Activated CD8-positive, alpha-beta memory T cell treated with anti-CD3 and anti-CD28 coated beads for 1 hour (primary cell): ENCODE measurements at places on chromosomes 3 and 15.

DNA sequence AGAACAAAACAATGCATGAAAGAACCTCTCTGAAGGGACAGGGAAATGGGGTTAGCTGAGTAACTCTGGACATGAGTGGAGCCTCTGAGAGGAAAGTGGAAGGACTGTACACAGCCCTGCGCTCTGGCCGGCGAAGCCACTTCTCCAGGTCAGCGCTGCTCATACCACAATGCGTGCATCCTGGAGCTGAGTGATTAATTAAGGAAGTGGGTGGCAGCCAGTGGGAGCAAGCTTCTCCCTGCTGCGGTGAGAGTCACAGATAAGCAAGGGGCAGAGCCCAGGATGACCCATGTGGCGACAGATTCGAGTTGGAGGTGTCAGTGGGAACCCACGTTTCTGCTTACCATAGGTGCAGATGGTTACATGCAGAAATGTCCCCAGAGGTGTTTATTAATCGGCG lies 48.0 kb downstream of the KLF15 start:
- DNase-seq = no peak

- no peak for DNase-seq
Observed at GRCh38 chr15:87623832-87624231, 632.7 kb downstream of the NTRK3 start.

DNA sequence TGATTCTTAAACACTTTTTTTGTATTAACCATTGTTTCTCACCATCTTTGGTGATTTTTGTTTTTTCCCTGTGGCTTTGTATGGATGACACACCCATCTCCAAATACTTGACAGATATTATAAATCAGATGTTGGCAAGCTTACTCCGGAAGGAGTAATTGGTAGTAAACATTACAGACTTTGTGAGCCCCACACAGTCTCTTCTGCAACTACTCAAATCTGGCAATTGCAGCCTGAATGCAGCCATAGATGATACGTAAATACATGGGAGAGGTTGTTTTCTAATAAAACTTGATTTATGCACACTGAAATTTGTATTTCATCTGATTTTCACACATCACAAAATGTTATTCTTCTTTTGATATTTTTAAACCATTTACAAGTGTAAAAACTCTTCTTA lies 331.5 kb downstream of the ARPP21 start:
- no peak for DNase-seq

DNA sequence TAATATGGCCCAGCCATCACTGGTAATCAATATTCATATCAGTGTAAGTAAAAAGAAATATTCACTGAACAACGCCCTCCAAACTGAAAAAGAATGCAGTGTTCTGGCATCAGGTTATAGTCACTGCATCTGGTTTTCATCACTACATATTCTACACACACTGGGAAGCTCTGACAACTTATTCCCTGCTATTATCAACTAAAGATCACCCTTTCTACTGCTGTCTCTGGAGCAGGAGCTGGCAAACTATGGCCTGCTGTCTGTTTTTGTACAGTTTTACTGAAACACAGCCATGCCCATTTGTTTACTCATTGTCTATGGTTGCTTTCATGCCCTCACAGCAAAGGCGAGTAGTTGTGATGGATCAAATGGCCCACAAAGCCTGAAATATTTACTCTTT lies 35.3 kb downstream of the TUBGCP4 start:
- no peak for DNase-seq

DNA sequence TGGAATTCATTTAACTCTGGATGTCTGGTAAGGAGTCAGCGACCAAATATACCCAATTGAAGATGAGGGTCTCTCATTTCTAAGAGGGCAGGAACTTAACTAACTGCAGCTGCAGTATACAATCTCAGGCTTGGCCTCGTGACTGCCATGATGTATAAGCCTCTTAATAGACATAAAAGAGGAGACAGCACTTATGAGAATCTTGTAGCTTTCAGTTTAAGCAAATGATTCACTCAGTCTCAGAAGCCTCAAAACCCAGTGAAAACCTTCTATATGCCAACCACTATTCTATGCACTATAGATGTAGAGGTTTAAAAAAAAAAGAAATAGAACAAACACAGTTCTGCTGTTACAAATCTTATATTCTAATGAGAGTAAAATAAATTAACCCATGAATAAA lies 513.9 kb downstream of the TBL1XR1 start:
- no peak for DNase-seq

- DNase-seq = no peak
Observed at GRCh38 chr3:72520690-72521308, 327.4 kb downstream of the SHQ1 start.

- no peak for DNase-seq
Observed at GRCh38 chr3:140736863-140737460, 59.1 kb downstream of the TRIM42 start.

DNA sequence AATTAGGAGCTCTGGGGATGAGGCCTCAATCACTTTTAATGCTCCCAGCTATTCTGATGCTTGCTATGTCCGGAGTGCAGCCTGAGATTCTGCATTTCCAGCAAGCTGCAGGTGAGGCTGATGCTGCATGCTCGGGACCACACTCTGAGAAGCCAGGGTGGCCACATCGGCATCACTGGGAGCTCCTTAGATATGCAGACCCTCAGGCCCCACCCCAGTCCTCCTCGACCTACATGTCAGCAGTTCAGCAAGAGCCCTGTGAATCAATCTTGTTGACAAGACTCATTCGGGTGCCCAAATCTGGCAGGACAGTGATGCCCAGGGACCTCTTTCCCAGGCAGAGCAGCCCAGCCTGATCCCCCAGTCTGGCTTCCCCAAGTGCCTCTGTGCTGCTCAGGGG lies 44.1 kb upstream of the LCTL start:
- DNase-seq = no peak

- no peak for DNase-seq
Observed at GRCh38 chr3:139811331-139811730, 123.7 kb upstream of the CLSTN2 start.

- DNase-seq = no peak
Observed at GRCh38 chr3:15342246-15342645, 9.9 kb upstream of the SH3BP5 start.

DNA sequence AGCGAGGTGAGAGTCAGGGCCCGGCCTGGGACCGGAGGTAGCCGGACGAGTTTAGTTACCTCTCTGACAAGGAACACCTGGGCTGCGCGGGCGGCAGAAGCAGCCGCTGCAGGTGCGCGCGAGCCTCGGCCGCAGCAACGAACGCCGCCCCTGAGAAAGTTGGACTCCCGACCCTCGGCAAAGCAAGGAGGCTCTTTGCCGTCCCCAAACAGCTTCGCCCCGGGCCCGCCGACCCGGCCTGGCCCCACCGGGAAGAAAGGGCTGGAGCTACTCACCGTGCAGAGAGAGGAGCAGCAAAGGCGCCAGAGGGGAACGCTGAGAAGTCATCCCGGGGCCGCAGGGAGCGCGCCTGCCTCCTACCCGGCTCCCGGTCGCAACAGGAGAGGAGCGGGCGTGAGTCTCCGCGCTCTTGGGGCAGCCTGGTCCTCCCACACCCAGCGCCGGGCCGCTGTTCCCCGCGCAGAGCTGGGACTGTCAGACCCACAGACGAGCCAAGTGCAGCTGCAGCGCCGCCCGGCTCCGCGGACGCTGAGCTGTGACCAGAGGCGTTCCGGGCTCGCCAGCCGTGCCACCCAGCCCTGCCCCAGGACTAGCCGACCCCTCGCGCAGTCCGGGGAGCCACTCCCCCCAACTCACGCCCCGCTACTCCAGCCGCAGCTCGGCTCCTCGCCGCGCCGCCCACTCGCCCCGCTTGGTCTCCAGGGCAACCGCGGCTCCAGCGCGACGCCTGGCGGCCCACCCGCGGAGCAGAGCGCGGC lies at the start of gene IGSF11:
Gene IGSF11, minus strand, starts transcription at position 591 of the 758 bp plus-strand sequence. Its CDS starts 264 bp downstream, at position 327.
- DNase-seq = peak; percentile 51

DNA sequence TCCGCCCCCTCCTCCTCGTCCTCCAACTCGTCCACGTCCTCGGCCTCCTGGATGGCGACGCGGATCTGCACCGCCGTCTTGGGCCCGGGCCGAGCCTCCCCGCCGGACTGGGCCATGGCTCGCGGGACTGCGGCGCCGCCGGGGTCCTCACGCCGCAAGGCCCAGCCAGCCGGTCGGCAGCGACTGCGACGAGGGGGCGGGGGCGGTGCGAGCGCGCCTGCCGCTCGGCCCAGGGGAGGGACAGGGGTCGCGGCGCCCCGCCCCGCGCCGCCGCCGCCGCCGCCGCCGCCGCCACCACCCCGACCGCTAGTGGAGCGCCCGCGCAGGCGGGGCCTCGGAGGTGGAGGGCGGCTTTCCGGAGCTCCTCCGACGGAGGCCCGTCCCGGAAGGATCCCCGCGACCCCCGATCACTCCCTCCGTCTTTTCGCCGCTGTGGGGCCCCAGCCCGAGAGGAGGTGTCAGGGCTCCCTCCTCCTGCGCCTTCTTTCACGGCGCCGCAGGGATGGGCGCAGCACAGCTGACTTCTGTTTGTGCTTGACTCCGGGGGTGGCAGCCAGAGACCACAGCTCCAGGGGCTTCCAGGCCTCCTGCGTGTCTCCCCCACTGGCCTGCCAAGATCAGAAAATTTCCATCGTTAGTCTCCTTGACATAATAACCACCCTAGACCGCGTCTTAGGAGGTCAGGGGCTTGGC lies at the start of gene LARP6:
Gene LARP6, minus strand, starts transcription at position 185 of the 693 bp plus-strand sequence. Its CDS starts 69 bp downstream, at position 116.
- DNase-seq = no peak

GRCh38 chr15:65405791-65406423 lies 16.8 kb downstream of the IGDCC4 start:
- DNase-seq = no peak

GRCh38 chr3:24843955-24844354 lies 349.3 kb upstream of the THRB start:
- DNase-seq = no peak

GRCh38 chr3:22318325-22318724 lies 567.3 kb upstream of the ZNF385D start:
- DNase-seq = no peak

DNA sequence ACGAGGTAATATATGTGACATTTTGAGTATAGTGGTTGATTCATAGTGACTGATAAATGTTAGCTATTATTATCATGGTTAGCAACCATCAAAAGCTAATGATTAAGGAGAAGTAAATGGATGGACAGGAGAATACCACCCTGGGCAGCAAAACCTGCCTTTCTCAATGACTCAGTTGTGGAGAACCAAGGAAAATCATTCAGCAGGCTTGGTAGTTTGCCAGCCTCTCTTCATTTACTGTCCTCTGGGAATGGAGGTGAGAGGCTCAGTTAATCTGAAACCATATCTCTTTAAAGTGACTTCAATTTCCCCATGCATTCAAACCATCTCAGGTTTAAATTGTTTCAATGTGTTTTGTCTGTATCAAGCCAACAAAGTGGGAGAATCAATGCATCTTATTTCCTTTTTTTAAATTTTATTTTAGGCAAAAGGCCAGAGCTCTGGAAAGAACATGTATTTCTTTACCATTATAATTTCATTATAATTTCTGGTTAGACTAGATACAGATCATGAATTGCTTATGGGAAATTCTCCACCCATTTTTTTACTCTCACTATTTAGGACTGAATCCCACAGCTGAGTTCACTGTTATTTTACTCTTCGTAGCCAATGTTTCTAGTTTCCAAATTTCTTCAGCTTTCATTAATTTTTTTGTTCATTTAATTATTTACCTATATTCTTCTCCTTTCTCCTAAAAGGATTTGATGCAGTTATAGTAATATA lies 2.7 kb downstream of the TM4SF18 start:
- DNase-seq = no peak

DNA sequence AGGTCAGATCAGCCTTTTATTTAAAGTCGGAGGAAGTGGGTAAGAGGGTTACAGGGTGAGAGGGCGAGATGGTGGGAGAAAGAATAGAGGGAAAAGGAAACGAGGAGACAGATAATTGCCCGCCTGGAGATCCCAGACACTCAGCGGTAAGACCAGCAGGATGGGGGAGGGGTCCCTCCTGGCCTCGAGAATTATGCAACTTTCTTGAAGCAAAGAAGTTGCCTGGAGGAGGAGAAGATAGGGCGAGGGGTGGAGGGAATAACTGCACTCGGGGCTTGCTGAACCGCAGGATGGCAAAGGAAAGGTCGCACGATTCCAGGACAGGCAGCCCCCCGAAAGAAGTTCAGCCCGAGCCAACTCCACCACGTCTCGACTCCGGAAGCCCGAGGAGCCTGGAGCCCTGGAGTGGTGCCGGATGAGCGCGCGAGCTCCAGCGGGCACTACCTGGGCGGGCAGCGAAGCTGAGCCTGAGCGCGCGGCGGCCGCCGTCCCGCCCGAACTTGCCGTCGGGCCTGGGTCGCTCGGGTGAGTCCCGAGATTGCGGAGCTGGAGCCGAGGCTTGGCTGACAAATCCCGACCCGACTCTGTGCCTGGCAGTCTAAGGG lies 402 bp downstream of the WWTR1 start:
- DNase-seq = no peak

GRCh38 chr3:130426206-130426605 lies 80.7 kb downstream of the COL6A5 start:
- DNase-seq = no peak

DNA sequence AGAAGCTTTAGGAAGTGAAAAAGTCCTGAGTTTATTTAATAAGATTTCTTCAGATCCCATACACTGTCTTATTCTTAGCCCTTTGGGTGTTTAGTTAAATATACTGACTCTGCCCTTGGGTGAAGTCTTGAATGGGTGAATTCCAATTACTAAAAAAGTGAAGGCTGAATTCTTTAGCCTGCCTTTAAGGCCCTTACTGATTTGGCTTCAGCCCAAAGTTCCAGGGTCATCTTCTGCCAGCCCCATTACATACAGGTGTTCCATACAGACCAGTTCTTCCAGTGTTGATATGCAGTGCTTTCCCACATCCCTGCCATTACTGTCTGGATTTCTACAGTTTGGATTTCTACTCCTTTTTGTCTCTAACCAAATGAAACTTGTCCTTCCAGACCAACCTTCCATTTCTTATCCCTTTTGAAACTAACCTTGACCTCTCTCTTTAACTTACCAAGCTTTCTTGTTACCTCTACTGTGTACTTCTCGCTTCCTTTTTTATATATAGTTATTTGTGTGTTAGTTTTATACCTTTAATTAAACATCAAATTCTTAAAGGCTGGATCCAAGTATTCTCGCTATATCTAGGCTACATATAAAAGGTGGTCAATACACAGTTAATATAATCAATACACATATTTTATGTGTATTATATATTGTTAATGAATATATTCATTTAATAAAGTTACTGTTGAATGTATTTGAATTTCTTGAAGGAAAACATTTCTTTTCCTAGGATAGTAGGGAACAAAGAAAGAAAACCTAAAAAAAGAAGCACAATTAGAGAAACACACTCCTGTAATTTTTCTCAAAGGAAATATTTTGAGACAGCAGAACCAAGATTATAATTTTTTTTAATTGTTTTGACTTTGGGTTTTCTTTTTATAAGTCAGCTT lies 15.0 kb downstream of the MBNL1 start:
- no peak for DNase-seq

GRCh38 chr3:40477666-40478065 lies 744 bp downstream of the ZNF619 start:
- DNase-seq = no peak

GRCh38 chr3:181493423-181493822 lies 218.3 kb upstream of the SOX2 start:
- no peak for DNase-seq

GRCh38 chr3:126197854-126198584 lies 17.6 kb upstream of the ALDH1L1 start:
- DNase-seq = no peak
